ENCODE measurements at places on chromosomes 1 and 21. TPM values are rescaled to one million over a fixed set of nuclear protein-coding genes. Genes with fewer than 3 reads are reported as not detected.

GRCh38 chr1:190126728-190127127 is 350.9 kb downstream of the BRINP3 start:
- no peak for DNase-seq

GRCh38 chr1:6198646-6199297 is 623 bp downstream of the RPL22 start:
- no peak for DNase-seq

GRCh38 chr1:18283601-18284385 is 176.2 kb downstream of the IGSF21 start:
- no peak for DNase-seq

DNA sequence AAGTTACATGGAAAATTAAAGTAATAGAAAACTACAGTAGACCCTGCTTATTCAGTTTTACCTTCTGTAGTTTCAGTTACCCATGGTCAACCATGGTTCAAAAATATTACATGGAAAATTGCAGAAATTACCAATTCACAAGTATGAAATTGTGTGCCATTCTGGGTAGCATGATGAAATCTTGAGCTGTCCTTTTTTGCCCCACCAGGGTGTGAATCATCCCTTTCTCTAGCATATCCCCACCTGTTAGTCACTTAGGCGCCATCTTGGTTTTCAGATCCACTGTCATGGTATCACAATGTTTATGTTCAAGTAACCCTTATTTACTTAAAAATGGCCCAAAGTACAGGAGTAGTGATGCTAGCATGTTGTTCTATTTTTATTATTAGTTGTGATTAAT is 3.5 kb upstream of the LRIF1 start:
- no peak for DNase-seq

GRCh38 chr21:33977721-33978369 is 62.2 kb upstream of the ATP5PO start:
- no peak for DNase-seq

Gene TTC24
- 1.2 TPM for polyA plus RNA-seq

Gene PSMD4
- 184 TPM for polyA plus RNA-seq

Gene UBL4B
- polyA plus RNA-seq = not detected

Gene ADAM30
- not detected for polyA plus RNA-seq

Data from right renal cortex interstitium (tissue), 3 donors.